ENCODE measurements at places on chromosomes 3 and 15. TPM values are rescaled to one million over a fixed set of nuclear protein-coding genes. Genes with fewer than 3 reads are reported as not detected.

- DNase-seq, result no peak
Observed at GRCh38 chr15:81548365-81549130, 174.5 kb upstream of the TMC3 start.

Gene WDR49
- total RNA-seq, result 0.17 TPM

DNA sequence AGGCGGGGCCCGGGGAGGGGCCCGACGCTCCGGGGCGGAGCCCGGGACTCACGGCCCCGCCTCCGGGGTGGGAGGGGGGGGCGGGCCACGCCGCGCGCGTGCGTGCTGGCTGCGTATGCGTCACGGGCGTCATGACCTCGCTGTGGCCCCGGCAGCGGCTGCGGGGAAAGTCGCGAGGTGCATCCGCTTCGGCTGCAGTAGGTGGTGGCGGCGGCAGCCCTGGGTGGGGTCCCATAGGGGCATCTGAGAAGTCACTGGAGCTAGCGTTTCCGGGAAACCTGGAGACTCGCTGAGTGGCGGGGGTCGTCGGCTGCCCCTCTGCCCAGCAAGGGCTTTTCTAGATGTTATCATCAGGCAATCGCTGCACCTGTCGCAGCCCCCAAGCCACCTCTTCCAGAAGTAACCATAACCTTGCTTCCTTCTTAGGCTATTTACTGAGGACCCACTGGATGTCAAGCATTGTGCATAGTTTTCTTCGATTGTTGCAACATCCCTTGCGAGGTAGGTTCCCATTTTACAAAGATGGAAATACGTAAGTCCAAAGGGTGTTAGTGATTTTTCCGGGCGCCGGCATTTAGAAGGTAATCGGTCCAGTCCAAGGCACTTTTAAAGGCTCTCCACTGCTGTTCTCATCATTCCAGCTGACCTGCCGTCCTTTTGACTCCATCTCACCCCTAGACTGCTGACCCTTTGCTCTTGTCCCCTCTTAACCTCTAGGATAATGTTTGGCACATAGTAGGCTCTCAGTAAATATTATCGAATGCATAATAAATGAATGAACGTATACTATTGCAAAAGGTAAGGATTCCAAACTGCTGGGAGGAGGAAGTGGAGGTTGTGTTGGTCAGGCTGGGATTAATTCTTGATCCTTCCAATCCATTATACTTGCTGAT is at the start of gene GDPGP1:
Gene GDPGP1 (plus strand): TSS at position 114 of the 893 bp plus-strand sequence. CDS start 6,700 bp downstream, outside the sequence.
- peak; percentile 17 for DNase-seq

Gene CNOT10
- total RNA-seq, result 44.8 TPM

DNA sequence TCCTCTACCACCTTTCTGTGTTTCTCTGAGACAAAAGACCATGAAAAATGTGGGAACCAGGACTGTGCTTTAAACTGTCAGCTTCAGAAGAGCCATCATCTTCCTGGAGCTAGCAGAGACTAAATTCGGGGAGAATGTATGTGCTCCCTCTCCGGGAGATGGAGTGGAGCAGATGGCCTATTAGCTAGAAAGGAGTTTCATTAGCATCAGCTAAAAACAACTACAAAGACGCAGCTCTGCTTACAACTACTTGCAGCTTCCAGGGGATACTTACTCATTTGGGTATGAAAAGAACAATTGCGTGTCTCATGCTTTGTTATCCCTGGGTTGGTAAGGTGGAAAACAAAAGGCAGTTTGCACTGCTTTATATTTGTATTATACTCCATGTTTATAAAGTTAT is 159.6 kb downstream of the MFSD1 start:
- no peak for DNase-seq

- no peak for DNase-seq
Observed at GRCh38 chr3:6089780-6090179, 771.1 kb upstream of the GRM7 start.

Gene TRPM1
- 0.05 TPM for total RNA-seq

- peak; percentile 19 for DNase-seq
Observed at GRCh38 chr15:51229907-51230330, 108.5 kb downstream of the CYP19A1 start.

Gene ZNF501
- total RNA-seq, result not detected

Gene TMA7
- 560 TPM for total RNA-seq

DNA sequence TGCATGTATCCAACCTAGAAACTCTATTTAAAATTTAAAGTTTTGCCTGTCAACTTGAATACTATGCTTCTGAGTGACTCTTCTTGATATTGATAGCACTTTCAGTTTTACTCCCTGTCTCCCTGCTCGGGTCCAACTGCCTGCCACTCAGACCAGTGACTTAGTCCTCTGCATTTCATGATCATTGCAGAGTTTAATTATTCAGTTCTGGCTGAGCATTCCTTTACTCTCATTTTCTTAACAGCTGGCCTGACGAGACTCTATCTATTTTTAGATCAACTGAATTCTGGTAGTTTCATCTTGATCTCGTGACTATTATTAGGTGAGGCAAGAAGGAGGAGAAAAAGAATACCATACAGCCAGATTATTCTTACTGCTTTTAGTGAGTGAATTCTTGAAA is 617.4 kb downstream of the SI start:
- peak; percentile 21 for DNase-seq

GRCh38 chr3:72593881-72594397 is 254.3 kb downstream of the SHQ1 start:
- DNase-seq, result no peak

DNA sequence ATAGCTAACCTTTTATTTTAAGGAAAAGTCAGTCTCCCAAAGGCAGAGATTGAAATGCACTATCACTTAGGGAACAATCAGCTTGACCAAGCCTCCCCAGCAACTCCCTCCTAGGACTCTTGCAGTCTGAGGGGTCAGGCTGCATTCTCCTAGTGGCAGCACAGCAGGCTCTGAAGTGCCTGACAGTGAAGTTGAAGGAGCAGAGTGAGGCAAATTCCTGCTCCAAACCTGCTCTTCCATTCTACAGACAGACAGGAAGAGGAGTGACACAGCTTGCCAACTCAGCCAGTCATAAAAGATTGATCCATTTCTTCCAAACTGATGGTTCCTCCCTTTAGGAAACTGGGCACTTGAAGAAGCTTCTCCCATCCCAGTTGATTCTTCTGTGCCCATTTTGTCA is 43.9 kb upstream of the SMAD3 start:
- no peak for DNase-seq

Gene ADCY5
- 0.90 TPM for total RNA-seq

- no peak for DNase-seq
Observed at GRCh38 chr15:40016224-40016865, 22.6 kb downstream of the SRP14 start.

Gene IL12A
- 9.1 TPM for total RNA-seq

Gene SCN10A
- total RNA-seq, result not detected
